NCI-H1694 (cell line): ENCODE measurements at places on chromosomes 7 and 10.

GRCh38 chr7:5671046-5671445 is 110.4 kb downstream of the RNF216 start:
- peak; percentile 91 for DNase-seq

- no peak for DNase-seq
These were observed 120.3 kb upstream of the PRSS1 start for GRCh38 chr7:142628945-142629344.

DNA sequence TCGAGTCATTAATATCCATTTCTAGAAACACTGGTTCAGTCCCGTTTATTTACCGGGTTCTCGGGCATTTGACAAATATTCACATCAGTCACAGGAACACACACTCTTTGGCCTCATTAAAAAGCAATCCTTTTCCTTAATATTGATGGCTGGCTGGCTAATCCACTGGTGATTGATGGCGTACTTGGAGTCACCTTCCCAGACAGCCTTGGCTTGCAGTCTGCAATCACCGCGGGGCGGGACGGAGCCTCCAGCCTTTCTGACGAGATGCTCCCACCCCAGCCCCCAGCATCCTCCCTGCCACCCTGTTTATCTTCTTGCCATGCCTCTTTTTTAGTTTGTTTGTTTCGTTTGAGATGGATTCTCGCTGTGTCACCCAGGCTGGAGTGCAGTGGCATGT is 36.6 kb downstream of the SRRM3 start:
- no peak for DNase-seq

DNA sequence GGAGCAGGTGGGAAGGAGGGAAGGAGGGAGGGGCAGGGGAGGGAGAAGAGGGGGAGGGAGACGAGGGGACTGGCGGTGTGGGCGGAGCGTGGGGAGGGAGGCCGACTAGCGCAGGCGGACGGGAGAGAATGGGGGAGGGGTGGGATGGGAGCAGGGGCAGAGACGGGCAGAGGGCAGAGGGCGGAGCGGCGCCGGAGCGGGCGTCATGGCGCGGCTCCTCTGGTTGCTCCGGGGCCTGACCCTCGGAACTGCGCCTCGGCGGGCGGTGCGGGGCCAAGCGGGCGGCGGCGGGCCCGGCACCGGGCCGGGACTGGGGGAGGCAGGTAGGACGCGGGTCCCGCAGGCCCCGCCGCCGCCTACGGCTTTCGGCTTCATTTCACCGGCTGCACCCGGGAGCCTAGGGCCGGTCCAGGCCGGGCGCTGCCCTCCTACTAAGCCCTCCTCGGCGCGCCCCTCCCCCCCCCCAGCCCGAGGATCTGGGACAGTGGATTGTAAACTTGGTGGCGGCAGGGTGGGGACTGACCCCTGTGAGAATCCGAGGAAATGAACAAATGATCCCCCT is at the start of gene MSRB2:
Gene MSRB2, plus strand, starts transcription at position 176 of the 562 bp plus-strand sequence. Its CDS starts 30 bp downstream, at position 206.
- peak; percentile 76 for DNase-seq

GRCh38 chr10:59872892-59873463 is 33.4 kb downstream of the CCDC6 start:
- DNase-seq = peak; percentile 14

DNA sequence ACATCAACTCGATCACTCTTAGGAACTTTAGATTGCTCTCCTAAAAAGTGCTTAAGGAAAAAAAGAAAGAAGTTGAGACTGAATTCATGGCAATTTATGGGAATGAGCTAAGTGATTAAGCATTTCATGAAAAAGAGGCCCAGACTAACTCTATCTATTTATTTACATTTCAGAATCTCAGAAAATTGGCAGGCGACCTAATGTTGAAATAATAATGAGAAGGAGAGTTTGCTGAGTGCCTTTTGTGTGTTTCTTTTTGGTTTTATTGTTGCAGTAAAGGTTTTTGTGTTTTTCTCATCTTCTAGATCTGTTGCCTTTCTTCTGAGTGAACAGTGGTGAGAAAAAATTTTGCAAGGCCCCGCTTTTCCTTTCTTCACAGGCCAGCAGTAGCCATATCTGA is 3.8 kb downstream of the GRK5 start:
- DNase-seq = no peak

GRCh38 chr7:47587976-47588375 is 6.1 kb upstream of the TNS3 start:
- no peak for DNase-seq

DNA sequence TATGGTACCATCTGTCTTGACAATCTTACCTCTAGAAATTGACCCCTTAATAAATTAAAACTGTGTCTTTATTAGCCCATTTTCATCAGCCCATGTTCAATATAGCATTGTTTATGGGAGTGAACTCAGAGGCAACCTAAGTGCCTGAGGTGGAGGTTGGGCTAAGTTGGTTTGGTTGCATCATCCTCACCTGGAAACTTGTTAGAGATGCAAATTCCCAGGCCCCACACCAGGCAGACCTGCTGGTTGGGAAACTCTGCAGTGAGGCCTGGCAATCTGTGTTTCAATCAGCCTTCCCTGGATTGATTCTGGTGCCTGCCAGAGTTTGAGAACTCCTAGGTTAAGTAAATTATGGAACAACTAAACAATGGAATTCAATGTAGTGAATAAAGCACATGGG is 9.4 kb upstream of the FAM170B start:
- no peak for DNase-seq

GRCh38 chr7:4178416-4178815 is 503.7 kb upstream of the FOXK1 start:
- no peak for DNase-seq

DNA sequence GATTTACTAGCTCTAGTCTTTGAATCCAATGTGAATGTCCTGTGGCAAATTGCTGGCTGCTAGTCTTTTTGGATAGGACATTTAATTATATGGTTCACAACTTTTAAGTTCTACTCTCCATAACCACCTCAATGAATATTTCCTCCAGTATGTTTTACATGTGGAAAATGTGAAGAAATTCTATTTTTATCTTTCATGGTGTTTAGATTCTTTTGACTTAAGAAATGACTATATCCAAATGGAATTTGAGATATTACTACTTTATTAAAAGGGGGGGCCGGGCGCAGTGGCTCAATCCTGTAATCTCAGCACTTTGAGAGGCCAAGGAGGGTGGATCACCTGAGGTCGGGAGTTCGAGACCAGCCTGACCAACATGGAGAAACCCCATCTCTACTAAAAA is 202.0 kb downstream of the ARL4A start:
- DNase-seq = no peak
